Cortex of kidney (tissue), 1 donor: ENCODE measurements at places on chromosomes 1 and 21.

GRCh38 chr1:150557813-150558212, 8.6 kb downstream of the ADAMTSL4 start:
- DNase-seq: no peak

GRCh38 chr1:238450976-238451375, 560.3 kb upstream of the ZP4 start:
- DNase-seq: no peak

DNA sequence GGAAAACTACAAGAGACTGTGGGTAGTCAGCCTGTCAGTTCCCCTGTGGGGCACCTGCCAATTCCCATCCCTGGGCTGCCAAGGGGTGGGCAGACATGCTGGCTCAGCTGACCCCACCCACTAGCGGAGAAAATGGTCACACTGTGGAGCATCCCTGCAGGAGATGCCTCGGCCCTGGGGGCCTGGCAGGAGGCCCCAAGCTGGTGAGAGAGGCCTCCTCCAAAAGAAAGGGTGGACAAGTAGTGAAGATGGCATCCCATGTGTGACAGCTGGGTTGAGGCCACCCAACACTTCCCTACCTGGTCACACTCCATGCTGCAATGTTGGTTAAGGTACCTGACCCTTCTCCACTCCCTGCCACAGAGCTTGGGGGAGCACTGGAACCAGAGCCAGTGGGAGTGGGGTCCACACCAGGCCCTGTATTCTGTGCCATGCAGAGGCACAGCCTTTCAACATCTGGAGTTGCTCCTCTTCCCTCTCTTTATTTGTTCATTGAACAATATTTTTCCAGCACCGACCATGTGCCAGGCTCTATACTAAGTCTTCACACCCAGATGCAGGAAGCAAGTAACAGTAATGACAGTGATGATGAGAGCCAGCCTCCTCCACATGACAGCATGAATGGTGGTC, 59.5 kb downstream of the KLHDC7A start:
- no peak for DNase-seq

GRCh38 chr1:167548059-167548932, 5.3 kb downstream of the CREG1 start:
- no peak for DNase-seq

DNA sequence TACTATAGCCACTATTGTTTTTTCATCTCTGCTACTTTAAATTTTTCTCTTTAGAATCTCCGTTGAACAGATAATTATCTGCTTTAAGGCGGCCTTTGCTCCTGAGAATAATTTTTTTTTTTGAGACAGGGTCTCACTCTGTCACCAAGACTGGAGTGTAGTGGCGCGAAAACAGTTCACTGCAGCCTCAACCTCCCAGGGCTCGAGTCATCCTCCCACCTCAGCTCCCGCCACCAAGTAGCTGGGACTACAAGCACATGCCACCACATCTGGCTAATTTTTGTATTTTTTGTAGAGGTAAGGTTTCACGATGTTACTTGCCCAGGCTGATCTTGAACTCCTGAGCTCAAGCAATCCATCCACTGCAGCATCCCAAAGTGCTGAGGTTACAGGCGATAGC, 28.6 kb downstream of the TRIT1 start:
- no peak for DNase-seq

GRCh38 chr1:233375653-233376052, 48.1 kb downstream of the MAP3K21 start:
- no peak for DNase-seq
